ENCODE measurements at places on chromosomes 5 and 9.

DNA sequence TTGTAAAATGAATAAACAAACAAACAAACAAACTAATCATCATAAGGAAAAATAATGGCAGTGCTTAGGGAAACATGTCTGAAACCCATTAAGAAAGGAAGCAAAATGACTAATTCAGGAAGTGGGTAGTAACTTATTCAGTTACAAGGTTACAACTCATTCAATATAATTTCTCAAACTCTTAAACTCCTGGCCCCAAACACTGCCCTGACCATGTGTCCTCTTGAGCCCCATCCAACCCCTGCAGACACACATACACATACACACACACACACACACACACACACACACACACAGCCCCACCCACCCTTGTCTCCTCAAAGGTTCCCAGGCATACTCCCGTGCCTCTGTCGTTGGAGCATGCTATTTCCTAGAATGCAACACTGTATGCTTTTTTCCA lies 193.9 kb downstream of the SEC61B start:
- DNase-seq = no peak

- no peak for DNase-seq
Measured at GRCh38 chr9:14987858-14988257, 77.6 kb upstream of the FREM1 start.

- DNase-seq = no peak
Measured at GRCh38 chr5:35203403-35203802, 26.9 kb downstream of the PRLR start.

GRCh38 chr5:138408023-138408422 lies 30.8 kb upstream of the REEP2 start:
- DNase-seq = no peak

GRCh38 chr9:137611623-137612609 lies 6.4 kb downstream of the ARRDC1 start:
- peak; percentile 25 for DNase-seq

GRCh38 chr5:124478264-124478663 lies 268.2 kb downstream of the ZNF608 start:
- DNase-seq = no peak

- DNase-seq = no peak
Measured at GRCh38 chr9:130905125-130905901, 8.7 kb upstream of the QRFP start.

DNA sequence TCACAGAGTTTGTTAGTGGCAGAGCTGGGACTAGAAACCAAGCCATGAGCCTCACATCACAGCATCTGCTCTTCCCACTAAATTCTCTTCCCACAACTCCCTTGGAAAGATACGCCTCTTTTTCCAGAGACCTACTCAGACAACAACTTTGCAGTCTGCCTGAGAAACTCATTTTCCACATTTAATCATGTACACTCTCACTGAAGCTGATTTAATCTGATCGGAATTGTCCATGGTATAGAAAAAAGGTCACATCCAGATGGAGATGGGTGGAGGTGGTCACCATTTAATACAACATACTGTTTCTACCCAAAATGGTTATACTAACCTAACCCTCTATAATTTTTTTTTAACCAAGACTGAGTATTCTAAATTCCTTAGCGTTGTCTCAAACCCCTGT lies 366.2 kb downstream of the ENC1 start:
- no peak for DNase-seq

DNA sequence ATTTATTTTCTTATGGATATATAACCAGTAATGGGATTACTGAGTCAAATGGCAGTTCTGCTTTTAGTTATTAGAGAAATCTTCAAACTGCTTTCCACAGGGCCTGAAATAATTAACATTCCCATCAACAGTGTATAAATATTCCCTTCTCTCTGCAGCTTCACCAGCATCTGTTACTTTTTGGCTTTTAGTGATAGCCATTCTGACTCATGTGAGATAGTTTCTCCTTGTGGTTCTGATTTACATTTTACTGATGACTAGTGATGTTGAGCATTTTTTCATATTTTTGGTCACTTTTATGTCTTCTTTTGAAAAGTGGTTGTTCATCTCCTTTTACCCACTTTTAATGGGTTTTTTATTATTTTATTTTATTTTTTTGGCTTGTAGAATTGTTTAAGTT lies 1290.3 kb upstream of the CDH9 start:
- no peak for DNase-seq

- no peak for DNase-seq
Measured at GRCh38 chr9:33185858-33186257, 18.7 kb upstream of the B4GALT1 start.

DNA sequence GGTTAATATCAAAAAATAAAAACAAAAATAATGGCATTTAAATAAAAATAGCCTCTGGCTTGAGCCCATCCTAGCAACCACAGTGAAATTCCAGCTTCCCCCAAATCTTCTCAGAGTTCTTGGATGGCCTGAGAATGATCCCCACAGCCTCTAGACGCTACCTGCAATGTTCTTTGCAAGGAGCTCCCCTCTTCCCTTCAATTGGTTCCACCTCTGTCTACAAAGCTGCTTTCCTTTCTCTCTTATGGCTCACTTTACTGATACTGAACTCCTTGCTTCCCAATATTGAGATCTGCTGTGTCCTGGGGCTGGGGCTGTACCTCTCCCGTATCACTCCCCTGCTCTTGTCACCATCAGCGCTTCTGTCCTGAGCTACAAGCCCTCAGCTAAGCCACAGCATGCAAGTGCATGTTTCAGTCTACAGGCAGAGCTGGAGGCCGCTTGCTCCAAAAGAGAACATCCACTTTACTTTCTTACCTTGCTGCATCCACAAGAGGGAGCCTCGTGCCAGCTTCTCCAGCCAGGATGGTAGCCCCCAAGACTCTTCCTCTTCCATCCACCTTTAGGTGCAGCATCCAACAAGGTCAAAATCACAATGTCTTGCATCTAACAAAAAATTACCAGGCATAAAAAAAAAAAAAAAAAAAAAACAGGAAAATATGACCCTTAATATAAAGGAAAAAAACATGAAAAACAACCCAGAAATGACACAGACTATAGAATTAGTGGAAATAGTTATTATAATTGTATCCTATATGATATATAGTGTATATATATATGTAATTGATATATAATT lies 57.4 kb upstream of the PRSS3 start:
- DNase-seq = peak; percentile 50

- DNase-seq = no peak
Measured at GRCh38 chr5:14464671-14465070, 116.9 kb upstream of the OTULINL start.

- DNase-seq = no peak
Measured at GRCh38 chr5:131783874-131784273, 12.9 kb downstream of the FNIP1 start.

DNA sequence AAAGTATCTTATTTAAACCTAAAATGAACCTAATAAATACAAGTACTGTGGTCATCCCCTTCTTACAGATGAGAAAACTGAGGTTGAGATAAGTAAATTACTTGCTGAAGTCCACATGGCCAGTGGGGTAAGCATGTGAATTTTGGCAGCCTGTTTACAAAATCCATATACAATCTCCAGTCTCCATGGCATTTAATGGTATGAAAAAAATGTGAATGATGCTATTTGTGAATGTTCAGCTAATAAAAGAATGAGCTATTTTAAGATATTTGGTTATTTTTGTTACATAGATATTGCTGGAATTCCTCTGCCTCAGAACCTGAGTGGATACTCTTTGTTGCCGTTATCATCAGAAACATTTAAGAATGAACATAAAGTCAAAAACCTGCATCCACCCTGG lies 19.3 kb upstream of the GPR150 start:
- DNase-seq = no peak

DNA sequence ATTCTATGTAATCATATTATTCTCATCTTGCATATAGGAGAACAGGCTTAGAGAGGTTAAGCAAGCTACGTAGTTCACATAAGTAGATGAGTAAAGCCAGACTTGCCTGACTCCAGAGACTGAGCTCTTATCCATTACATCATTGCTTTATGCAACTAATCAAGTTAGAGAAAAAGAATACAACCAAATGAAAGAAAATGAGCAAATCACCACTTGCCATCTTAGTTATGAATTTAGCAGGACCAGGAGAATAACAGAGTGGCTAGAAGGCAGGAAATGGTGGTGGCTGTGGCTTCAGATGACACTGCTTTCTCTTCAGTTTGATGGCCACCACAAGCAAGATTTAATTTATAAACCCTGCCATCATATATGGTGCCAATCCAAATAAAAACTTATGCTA lies 26.6 kb downstream of the POC5 start:
- DNase-seq = no peak

GRCh38 chr5:20656262-20656661 lies 668.3 kb upstream of the CDH18 start:
- no peak for DNase-seq

GRCh38 chr5:62473209-62473608 lies 60.6 kb downstream of the IPO11 start:
- no peak for DNase-seq

DNA sequence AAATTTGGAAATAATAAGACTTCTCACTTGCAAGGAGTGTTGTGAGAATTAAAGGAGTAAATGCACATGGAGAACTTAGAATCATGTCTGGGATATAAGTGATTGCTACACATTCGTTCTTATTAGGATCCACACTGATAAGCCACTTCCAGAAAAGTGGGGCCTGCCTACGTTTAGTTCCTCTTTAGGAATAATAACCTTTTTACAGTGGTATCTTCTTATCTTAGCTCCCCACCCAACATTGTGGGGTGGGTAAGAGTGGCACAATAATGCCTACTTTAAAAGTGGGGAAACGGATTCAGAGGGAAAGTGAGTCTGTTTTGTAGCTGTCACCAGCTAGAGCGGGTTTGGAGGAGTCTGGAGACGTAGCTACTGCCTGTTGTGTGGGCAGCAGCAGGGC lies 16.0 kb downstream of the DOCK2 start:
- no peak for DNase-seq

GRCh38 chr9:4375424-4376200 lies 75.7 kb upstream of the GLIS3 start:
- peak; percentile 73 for DNase-seq

DNA sequence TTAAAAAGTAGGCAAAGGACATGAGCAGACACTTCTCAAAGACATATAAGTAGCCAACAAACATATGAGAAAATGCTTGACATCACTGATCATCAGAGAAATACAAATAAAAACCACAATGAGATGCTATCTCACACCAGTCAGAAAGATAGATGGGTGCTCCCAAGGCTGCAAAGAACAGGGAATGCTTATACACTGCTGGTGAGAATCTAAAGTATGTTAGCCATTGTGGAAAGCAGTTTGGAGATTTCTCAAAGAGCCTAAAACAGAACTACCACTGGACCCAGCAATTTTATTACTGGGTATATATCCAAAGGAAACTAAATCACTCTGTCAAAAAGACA lies 154.2 kb downstream of the NDUFS4 start:
- DNase-seq = no peak

DNA sequence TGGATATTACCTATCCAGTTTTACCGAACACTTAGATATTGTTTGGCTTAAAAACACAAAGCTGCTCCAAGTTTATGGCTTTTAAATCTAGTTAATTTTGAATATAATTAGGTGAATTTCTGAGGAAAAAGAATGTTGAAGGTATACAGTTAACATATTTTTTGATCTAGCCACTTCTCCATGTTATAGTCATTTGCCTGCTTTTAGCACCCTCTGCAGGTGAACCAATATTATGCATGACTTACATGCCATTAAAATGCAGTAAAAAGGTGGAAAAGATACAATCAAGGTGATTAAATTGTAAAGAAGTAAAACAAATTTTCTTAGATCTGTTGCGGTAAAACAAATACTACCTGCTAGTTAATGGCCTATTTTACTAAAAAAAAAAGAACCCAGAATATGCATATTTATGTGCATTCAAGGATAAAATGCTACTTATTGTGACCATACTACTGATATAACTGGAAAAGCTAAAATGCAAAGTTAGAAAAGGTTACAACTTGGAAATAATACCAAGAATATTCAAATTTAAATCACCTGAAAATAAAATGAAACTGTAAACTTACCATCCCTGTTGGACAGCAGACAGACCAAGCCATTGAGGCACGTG lies 132.1 kb downstream of the AP3B1 start:
- DNase-seq = peak; percentile 56

GRCh38 chr9:111113712-111114111 lies 75.4 kb upstream of the LPAR1 start:
- DNase-seq = no peak

GRCh38 chr9:109904666-109905065 lies 124.7 kb downstream of the PALM2AKAP2 start:
- DNase-seq = no peak

DNA sequence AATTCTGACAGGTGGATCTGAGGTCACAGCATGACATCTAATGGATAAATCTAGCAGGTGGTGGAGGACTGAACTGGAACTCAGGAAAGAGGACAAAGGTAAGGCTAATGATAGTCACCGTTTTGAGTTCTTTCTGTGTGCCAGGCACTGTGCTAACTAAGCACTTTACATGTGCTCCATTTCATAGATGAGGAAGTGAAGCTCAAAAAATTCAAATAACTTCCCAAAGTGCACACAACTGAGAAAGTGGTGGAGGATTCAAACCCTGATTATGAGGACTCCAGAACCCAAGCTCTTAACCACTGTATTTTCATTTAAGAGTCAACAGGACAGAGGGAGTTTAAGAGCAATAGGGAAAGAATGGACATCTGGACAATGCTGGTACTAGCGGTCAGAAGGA lies 7.1 kb upstream of the DELE1 start:
- DNase-seq = no peak

GRCh38 chr5:160339406-160340130 lies 27.2 kb upstream of the CCNJL start:
- DNase-seq = no peak

GRCh38 chr5:35780236-35780635 lies 76.5 kb upstream of the IL7R start:
- DNase-seq = no peak

GRCh38 chr5:150139334-150139733 lies 16.3 kb downstream of the PDGFRB start:
- DNase-seq = no peak

- DNase-seq = no peak
Measured at GRCh38 chr5:91493086-91493485, 110.0 kb upstream of the ARRDC3 start.

- peak; percentile 62 for DNase-seq
Measured at GRCh38 chr5:82356808-82357671, 78.9 kb upstream of the RPS23 start.
